Epithelial cell of umbilical artery (primary cell): ENCODE measurements at places on chromosomes 4 and X. TPM values are rescaled to one million over a fixed set of nuclear protein-coding genes. Genes with fewer than 3 reads are reported as not detected.

The TREX2 gene
- 0.91 and 8.8 TPM in 2 replicates for total RNA-seq

The RASL11B gene
- total RNA-seq, result 0.15 TPM in 1 of 2 replicates, not detected in the other

The ASB9 gene
- total RNA-seq, result 25.1 and 33.5 TPM in 2 replicates

The MMRN1 gene
- total RNA-seq, result 741 and 818 TPM in 2 replicates

The NSG1 gene
- total RNA-seq, result 4.9 and 9.9 TPM in 2 replicates

The TRPC3 gene
- total RNA-seq, result not detected in 2 replicates

The HHIP gene
- total RNA-seq, result 89.8 and 358 TPM in 2 replicates

The ITM2A gene
- 2.7 and 19.5 TPM in 2 replicates for total RNA-seq

The PRR32 gene
- not detected in 2 replicates for total RNA-seq

The TLL1 gene
- total RNA-seq, result 5.9 and 10.1 TPM in 2 replicates

The TBX22 gene
- not detected in 2 replicates for total RNA-seq

The P2RY8 gene
- total RNA-seq, result not detected in 2 replicates

The GPRASP1 gene
- total RNA-seq, result 0.65 and 1.5 TPM in 2 replicates

The CENPVL2 gene
- total RNA-seq, result not detected in 2 replicates

The CD40LG gene
- total RNA-seq, result not detected in 2 replicates

The GAB3 gene
- total RNA-seq, result 1.6 and 5.0 TPM in 2 replicates

The EFHC2 gene
- not detected in 2 replicates for total RNA-seq

The IL2 gene
- total RNA-seq, result not detected in 2 replicates

The NAT8L gene
- total RNA-seq, result 0.32 TPM in 1 of 2 replicates, not detected in the other

The DIPK2B gene
- total RNA-seq, result 38.1 and 42.9 TPM in 2 replicates

The MAGEB10 gene
- not detected in 2 replicates for total RNA-seq

The NEXMIF gene
- not detected in 2 replicates for total RNA-seq

The TMEM185A gene
- 11.1 and 14.6 TPM in 2 replicates for total RNA-seq

The PLAC1 gene
- total RNA-seq, result 0.32 and 0.46 TPM in 2 replicates

The WDR1 gene
- total RNA-seq, result 447 and 452 TPM in 2 replicates

The ARMCX2 gene
- total RNA-seq, result 72.1 and 161 TPM in 2 replicates

The PDGFRA gene
- total RNA-seq, result 1.6 and 5.6 TPM in 2 replicates

The DSPP gene
- not detected in 2 replicates for total RNA-seq

The GYPB gene
- not detected in 2 replicates for total RNA-seq

The CYTL1 gene
- 68.2 and 204 TPM in 2 replicates for total RNA-seq

The OPRPN gene
- not detected in 2 replicates for total RNA-seq

The TAF7L gene
- 0.30 and 1.6 TPM in 2 replicates for total RNA-seq

The NKX3-2 gene
- total RNA-seq, result not detected in 2 replicates

The ADRA2C gene
- total RNA-seq, result 0.65 TPM in 1 of 2 replicates, not detected in the other

The ARHGAP4 gene
- total RNA-seq, result 72.1 and 92.9 TPM in 2 replicates

The ETFDH gene
- total RNA-seq, result 18.2 and 28.6 TPM in 2 replicates

The NKRF gene
- total RNA-seq, result 5.8 and 7.4 TPM in 2 replicates

The CPLX1 gene
- not detected in 2 replicates for total RNA-seq

The DKK2 gene
- total RNA-seq, result 2.3 and 2.4 TPM in 2 replicates

The PRRG3 gene
- not detected in 2 replicates for total RNA-seq

The MAP3K15 gene
- total RNA-seq, result under 0.01 TPM in 2 replicates

The LDB2 gene
- 90.6 and 95.1 TPM in 2 replicates for total RNA-seq

The ITGB1BP2 gene
- 0.32 and 2.0 TPM in 2 replicates for total RNA-seq

The MAGED4B gene
- total RNA-seq, result 19.5 and 22.2 TPM in 2 replicates

The ANOS1 gene
- 0.46 and 0.97 TPM in 2 replicates for total RNA-seq

The IL15 gene
- 2.9 and 5.6 TPM in 2 replicates for total RNA-seq

The BST1 gene
- 5.2 and 6.5 TPM in 2 replicates for total RNA-seq

The LIMCH1 gene
- total RNA-seq, result 7.5 and 13.2 TPM in 2 replicates

The REPS2 gene
- total RNA-seq, result 1.3 and 1.5 TPM in 2 replicates
